Right atrium auricular region (tissue), 2 donors: ENCODE measurements at places on chromosomes 5 and 9. TPM values are rescaled to one million over a fixed set of nuclear protein-coding genes. Genes with fewer than 3 reads are reported as not detected.

The C9orf153 gene
- total RNA-seq, result 0.28 TPM

The SPZ1 gene
- total RNA-seq, result not detected

- H3K4me1 ChIP-seq, result no peaks in the 10 kb centered on the region
- H3K27me3 ChIP-seq, result no peaks in the 10 kb centered on the region
- no peaks in the 10 kb centered on the region for H3K36me3 ChIP-seq
- no peak overlapping the region for H3K27ac ChIP-seq
- no peak for DNase-seq
These were observed 24.7 kb upstream of the SLC6A19 start for GRCh38 chr5:1176473-1177391.

DNA sequence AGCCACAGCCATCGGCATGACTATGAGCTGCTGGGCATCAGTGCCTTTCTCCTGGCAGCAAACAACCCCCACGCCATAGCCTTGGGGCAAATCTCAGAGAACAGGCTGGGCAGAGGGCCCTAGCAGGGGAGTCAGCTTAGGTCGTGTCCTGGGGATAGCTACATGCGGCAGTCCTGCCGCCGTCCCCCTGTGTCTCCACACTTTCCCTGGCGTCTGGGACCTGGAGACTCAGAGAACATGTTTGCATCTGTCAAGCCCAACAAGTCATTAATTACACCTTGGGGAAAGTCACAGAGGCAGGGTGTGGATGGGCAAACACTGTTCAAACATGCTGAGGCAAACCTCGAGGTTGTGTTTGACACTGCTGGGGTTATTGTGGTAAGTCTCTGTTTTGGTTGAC is 123.6 kb downstream of the C5orf15 start:
- no peak overlapping the region for H3K27ac ChIP-seq
- DNase-seq, result no peak
- H3K4me1 ChIP-seq, result no peaks in the 10 kb centered on the region

The ST8SIA4 gene
- total RNA-seq, result 1.9 TPM

The HTR4 gene
- total RNA-seq, result 4.3 TPM

The SPAG8 gene
- total RNA-seq, result 1.6 TPM

The LRRTM2 gene
- not detected for total RNA-seq

DNA sequence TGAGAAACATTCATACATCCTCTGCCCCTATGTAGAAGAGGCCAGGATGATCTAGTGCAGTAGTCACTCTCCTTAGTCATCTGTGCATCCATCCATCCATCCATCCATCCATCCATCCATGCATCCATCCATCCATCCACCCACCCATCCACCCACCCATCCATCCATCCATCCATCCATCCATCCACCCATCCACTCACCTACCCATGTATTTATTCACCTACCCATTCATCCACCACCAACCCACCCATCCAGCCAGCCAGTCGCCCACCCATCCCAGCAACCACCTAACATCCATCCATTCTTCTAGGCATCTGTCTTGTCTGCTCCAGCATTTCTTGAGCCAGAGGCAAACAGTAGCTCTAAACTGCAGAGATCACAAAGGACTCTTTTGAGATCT is 87.1 kb downstream of the MSX2 start:
- H3K27ac ChIP-seq, result no peak overlapping the region
- H3K27me3 ChIP-seq, result no peaks in the 10 kb centered on the region
- no peak overlapping the region for H3K4me3 ChIP-seq
- H3K4me1 ChIP-seq, result no peaks in the 10 kb centered on the region

- no peak overlapping the region for H3K4me3 ChIP-seq
- DNase-seq, result no peak
These were observed 329.7 kb upstream of the WWC1 start for GRCh38 chr5:167961731-167962130.

The FGF10 gene
- total RNA-seq, result 0.75 TPM

DNA sequence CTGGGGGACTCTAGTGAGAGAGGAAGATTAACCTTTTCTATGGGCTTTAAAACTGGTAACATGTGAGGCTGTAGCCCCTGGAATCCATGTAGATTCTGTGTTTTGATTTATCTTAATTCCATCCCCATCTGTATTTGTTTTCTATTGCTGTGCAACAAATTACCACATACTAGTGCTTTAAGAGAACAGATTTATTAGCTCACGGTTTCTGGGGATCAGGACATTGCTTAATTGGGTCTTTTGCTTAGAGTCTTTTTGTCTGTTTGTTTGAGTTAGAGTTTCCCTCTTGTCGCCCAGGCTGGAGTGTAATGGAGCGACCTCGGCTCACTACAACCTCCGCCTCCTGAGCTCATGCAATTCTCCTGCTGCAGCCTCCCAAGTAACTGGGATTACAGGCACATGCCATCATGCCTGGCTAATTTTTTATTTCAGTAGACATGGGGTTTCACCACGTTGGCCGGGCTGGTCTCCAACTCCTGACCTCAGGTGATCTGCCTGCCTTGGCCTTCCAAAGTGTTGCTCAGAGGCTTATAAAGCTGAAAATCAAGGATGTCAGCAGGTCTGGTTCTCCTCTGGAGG is 29.9 kb upstream of the GNA14 start:
- H3K27ac ChIP-seq, result no peak overlapping the region
- H3K4me3 ChIP-seq, result no peak overlapping the region
- no peak for DNase-seq
- no peaks in the 10 kb centered on the region for H3K36me3 ChIP-seq
- no peaks in the 10 kb centered on the region for H3K4me1 ChIP-seq

DNA sequence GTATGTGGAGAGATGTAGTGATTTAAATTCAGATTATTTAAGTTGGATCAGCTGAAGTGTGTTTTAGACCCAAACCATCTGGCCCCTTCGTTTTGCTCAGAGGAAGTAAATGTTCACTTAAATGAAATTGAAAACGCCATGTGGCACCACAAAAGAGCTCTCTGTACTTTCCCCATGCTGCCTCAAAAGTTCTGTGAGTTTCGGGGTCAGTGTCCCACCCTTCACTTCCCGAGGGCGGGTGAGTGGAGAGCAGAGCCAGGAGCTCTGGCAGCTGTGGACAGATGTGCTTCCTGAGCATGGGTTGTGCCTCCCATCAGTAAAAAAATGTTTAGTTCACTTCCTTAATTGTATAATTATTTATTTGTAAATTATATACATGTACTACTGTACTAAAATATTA is 48.4 kb downstream of the PSD2 start:
- no peaks in the 10 kb centered on the region for H3K36me3 ChIP-seq
- DNase-seq, result no peak
- no peaks in the 10 kb centered on the region for H3K4me1 ChIP-seq
- no peak overlapping the region for H3K27ac ChIP-seq
- H3K4me3 ChIP-seq, result no peak overlapping the region

The PDE4D gene
- total RNA-seq, result 43.3 TPM

DNA sequence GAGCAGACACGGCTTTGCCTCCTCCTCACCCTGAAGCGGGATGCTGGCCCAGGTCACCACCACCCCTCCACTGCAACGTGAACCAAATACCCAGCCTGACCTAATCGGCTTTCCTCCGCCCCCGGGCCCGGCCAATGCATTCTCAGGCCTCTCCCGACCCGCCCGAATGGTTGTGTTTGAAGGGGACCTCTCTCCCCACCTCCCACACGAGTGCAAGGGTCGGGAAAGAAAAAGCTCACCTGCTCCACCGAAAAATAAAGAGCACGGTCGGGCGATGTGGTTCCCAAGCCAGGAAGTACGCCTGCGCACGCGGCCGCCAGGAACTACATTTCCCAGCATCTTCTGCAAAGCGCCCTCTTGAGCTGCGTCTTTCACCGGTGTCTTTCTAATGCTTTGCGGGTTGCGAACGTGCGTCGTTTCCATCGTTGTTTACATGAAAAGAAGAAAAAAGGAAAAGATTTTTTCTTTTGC is at the start of gene ZNF883:
TSS of gene ZNF883 (minus strand) at position 282 of the 471 bp plus-strand sequence.
- H3K27me3 ChIP-seq, result no peaks in the 10 kb centered on the region
- no peaks in the 10 kb centered on the region for H3K4me1 ChIP-seq
- no peak for DNase-seq
- no peak within 1 kb of the TSS for H3K27ac ChIP-seq

- H3K27ac ChIP-seq, result no peak overlapping the region
- peaks cover 5% of the 10 kb centered on the region for H3K4me1 ChIP-seq
- H3K36me3 ChIP-seq, result no peaks in the 10 kb centered on the region
- DNase-seq, result no peak
- no peaks in the 10 kb centered on the region for H3K27me3 ChIP-seq
These were observed 75.4 kb downstream of the STK32A start for GRCh38 chr5:147310059-147310704.

The SMARCA2 gene
- 109 TPM for total RNA-seq

DNA sequence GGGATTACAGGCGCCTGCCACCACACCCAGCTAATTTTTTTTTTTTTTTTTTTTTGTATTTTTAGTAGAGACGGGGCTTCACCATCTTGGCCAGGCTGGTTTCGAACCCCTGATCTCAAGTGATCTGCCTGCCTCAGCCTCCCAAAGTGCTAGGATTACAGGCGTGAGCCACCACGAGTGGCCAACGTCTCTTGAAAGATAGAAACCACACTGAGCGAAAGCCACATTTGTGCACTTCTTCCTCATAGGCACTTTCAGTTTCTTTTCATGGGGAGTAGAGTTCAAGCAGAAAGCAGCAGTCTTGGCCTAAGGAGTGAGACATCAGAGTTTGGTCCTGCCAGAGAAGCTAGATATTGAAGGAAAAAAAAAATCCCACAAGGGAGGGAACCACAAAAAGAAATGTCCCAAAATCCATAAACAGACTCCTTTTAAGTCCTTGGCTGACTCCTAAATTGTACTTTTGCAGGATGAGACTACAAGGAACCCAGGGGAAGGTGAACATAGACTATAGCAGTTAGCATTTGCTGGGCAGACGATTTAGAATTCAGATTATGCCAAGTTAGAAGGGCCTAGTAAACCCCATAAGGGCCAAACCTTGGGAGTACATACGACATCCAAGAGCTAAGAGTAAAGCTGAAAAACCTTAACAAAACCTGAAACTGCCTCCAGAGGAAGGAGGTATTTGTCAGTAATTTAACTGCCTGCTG is 43.9 kb upstream of the GLIPR2 start:
- H3K27ac ChIP-seq, result no peak overlapping the region
- H3K27me3 ChIP-seq, result no peaks in the 10 kb centered on the region
- DNase-seq, result no peak
- no peak overlapping the region for H3K4me3 ChIP-seq
- H3K36me3 ChIP-seq, result no peaks in the 10 kb centered on the region

The PCDHGA4 gene
- total RNA-seq, result 4.4 TPM

The CDHR2 gene
- total RNA-seq, result 0.12 TPM

The GMCL2 gene
- not detected for total RNA-seq

The SMIM32 gene
- total RNA-seq, result not detected

The LHX2 gene
- 0.31 TPM for total RNA-seq

GRCh38 chr5:173653822-173654523 is 37.5 kb upstream of the BOD1 start:
- H3K4me3 ChIP-seq, result no peak overlapping the region
- no peaks in the 10 kb centered on the region for H3K27me3 ChIP-seq
- no peaks in the 10 kb centered on the region for H3K4me1 ChIP-seq
- no peaks in the 10 kb centered on the region for H3K36me3 ChIP-seq
- DNase-seq, result no peak

The POLR3G gene
- 0.85 TPM for total RNA-seq

DNA sequence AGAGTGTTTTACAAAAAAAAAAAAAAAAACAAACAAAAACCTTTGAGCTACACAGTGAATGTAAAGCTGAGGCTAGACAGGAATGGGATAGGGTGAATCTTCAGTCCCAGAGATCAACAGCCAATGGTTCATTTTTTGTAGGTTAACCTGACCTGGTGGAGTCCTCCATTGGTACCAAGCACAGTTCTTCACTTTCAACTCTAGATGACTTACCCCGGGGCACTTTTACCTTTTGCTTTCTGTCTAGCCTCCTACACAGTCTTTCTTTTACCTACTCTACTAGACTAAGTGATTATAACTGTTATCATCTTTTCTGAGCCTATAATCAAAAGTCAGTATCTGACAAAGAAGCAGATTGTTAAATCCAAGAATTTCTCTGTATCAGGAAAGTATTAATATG is 50.9 kb downstream of the ANXA2R start:
- H3K27ac ChIP-seq, result no peak overlapping the region
- H3K4me1 ChIP-seq, result peaks cover 29% of the 10 kb centered on the region
- peaks cover 5% of the 10 kb centered on the region for H3K27me3 ChIP-seq
- no peak overlapping the region for H3K4me3 ChIP-seq
- no peak for DNase-seq
- H3K36me3 ChIP-seq, result no peaks in the 10 kb centered on the region
